ENCODE measurements at places on chromosomes 7 and 10. TPM values are rescaled to one million over a fixed set of nuclear protein-coding genes. Genes with fewer than 3 reads are reported as not detected.

DNA sequence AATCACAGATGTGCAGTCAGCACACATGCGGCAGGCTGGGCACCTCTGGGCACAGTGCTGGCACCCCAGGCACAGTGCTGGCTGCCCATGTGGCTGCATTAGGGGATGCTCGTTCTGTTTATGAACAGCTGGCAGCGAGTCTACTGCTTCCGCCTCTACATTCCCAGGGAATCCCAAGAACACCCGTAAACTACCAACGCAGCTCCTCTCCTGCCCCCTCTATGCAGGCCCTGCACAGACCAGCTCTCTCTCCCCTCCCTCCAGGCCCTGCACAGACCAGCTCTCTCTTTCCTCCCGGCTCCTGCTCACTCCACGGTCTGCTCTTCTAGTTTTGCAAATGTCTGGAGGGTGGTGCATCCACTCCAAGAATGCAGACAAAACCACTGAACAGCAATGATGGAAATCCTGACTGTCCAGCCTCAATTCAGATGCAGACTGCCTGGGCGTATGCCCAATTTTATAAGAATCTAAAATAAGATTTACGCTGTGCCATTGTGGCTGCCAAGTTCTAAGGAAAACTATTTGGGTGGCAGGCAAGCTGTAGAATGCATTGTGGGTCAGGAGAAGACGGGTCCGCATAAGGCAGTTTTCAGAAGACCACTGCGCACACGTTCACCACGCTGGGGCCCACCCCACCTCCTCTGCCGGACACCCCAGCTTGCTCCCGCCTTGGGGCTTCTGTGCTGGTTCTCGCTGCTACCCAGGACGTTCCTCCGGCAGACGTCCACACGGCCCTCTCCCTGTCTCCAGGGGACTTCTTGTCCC lies 234.6 kb downstream of the ZMYND11 start:
- no peaks in the 10 kb centered on the region for H3K27me3 ChIP-seq
- no peaks in the 10 kb centered on the region for H3K4me1 ChIP-seq
- peaks cover 12% of the 10 kb centered on the region for H3K36me3 ChIP-seq
- no peak overlapping the region for H3K27ac ChIP-seq
- no peak overlapping the region for H3K4me3 ChIP-seq
- DNase-seq = no peak

Gene PNLIP
- total RNA-seq = 12,294 TPM

Gene KDM7A
- total RNA-seq = 5.3 TPM

Gene BLNK
- 55.4 TPM for total RNA-seq

Data from body of pancreas (tissue), 4 donors.